Vagina (tissue), 2 donors: ENCODE measurements at places on chromosomes 1 and 21.

DNA sequence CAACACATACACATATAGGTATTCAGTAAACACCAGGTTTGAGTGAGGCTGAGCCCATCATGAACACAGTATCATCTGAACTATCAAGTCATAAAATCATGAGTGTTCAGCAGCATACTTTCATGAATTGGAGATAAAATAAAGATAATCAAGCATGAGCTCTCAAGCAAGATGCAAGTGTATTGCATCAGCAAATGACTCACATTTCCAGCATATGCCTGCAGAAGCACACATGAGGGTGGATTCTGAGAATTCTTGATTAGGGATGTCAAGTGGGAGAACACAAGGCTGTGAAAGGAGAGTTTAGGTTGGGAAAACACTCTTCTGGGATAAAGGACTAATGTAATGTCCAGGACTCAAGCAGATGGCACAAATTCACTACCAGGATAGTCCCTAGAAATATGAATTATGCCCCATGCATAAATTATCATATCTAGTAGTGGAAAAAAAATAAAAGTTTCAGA, 299.2 kb downstream of the SRGAP2C start:
- DNase-seq, result no peak

- DNase-seq, result no peak
These were observed 784.5 kb downstream of the USP25 start for GRCh38 chr21:16514316-16514715.

- no peak for DNase-seq
These were observed 91.5 kb upstream of the IPO9 start for GRCh38 chr1:201737352-201738060.

GRCh38 chr1:56436912-56437417, 142.4 kb downstream of the PLPP3 start:
- no peak for DNase-seq

GRCh38 chr1:230052018-230052417, 15.0 kb upstream of the GALNT2 start:
- DNase-seq, result no peak

GRCh38 chr1:13732971-13733667, 33.1 kb downstream of the PRDM2 start:
- DNase-seq, result no peak

GRCh38 chr1:48221122-48221521, 1.4 kb upstream of the SLC5A9 start:
- no peak for DNase-seq

DNA sequence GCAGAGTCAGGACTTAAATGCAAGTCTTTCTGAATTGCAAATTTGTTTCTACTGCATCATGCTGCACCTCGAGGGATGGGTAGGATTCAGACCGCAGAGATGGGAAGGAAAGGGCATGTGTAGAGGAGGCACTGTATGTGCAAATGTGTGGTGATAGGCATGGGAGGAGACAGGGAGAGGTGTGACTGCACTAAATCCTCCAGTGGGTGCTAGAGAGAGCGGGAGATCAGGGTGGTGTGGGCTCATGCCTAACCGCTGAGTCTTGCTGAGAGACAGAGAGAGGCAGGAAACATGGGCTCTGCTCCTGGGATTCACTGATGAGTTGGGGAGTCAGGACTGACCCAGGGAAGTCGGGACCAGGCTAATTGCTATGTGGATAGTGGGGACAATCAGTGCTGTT, 61.1 kb downstream of the PTPRU start:
- DNase-seq, result no peak

GRCh38 chr1:111253876-111254275, 26.4 kb downstream of the CHI3L2 start:
- no peak for DNase-seq
